ENCODE measurements at places on chromosomes 11 and 22.

DNA sequence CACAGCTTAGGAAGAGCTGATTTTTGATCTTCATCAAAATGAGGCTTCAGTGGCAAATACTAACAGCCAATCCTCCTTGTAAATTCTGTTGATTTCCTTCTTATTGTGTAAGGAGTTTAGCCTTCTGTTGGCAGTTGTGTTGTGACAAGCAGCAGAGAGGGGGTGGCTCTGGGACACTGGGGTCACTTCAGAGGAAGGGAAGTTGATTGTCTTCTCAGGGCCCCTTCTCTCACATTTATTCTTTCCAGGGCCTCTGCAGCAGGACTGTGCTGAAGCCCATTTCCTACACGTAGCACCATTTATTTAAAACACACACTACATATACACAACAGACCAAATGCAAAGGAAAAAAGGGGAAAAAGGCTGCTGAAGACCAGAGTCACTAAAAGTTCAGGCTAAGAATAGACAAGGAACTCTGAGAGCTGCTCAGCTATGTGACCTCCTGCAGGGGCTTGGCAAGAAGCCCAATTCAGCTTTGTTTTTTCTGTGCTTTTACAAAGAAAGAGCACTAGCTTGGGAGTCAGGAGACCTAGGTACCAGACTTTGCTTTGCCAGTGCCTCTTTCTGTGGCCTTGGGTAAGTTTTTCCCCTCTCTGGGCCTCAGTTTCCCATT, 28.3 kb upstream of the UPB1 start:
- no peak for DNase-seq

DNA sequence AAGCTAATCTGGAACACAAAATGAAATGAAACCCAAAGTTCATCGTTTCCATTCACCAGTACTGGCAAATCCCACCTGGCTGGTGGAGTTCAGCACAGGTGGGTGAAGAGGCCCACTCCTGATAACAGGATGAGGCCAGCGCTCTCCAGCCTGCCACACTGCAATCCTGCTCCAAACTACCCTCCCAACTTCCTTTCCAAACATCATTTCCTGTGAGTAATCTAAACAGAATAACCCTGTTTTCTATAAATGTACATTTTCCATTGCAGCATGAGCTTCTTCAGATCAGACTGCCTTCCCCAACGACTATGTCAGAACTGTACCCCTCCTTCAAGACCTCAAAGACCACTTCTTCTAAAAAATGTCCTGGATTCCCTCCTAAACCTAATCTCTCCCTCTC, 15.9 kb upstream of the NFRKB start:
- DNase-seq: no peak

DNA sequence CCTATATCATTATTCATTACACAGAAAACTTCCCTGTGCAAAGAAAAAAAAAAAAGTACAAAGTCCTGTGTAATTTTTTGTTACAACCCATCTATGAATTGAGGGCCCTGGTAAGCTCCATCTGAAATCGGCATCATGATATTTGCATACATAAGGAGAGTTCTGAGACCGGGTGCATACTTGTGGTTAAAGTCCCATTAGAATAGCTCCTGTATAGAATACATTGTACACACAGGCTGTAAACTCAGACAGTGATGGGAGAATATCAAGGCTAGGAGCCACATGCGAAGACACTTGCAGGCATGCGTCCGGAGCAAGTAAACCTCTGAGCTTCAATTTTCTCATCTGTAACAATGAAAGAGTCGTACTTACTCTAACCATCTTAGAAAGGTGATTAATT, 353.2 kb downstream of the ETS1 start:
- no peak for DNase-seq

GRCh38 chr11:33268945-33269540, 11.9 kb downstream of the HIPK3 start:
- DNase-seq: no peak

DNA sequence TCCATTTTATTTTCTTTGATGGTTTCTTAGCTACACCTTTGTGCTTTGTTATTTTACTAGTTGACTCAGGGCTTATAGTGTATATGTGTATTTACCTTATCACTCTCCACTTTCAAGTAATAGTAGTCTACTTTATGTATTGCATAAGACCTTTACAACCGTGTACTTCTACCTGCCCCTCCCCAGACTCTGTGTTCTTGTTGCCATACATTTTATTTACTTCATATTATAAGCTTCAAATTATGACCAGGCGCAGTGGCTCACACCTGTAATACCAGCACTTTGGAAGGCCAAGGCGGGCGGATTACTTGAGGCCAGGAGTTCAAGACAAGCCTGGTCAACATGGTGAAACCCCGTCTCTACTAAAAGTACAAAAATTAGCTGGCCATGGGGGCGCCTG, 28.2 kb upstream of the CTSD start:
- DNase-seq: no peak

- no peak for DNase-seq
Measured at GRCh38 chr11:8040261-8040920, 40.6 kb upstream of the TUB start.

GRCh38 chr11:66012371-66012945, 650 bp downstream of the CST6 start:
- no peak for DNase-seq

DNA sequence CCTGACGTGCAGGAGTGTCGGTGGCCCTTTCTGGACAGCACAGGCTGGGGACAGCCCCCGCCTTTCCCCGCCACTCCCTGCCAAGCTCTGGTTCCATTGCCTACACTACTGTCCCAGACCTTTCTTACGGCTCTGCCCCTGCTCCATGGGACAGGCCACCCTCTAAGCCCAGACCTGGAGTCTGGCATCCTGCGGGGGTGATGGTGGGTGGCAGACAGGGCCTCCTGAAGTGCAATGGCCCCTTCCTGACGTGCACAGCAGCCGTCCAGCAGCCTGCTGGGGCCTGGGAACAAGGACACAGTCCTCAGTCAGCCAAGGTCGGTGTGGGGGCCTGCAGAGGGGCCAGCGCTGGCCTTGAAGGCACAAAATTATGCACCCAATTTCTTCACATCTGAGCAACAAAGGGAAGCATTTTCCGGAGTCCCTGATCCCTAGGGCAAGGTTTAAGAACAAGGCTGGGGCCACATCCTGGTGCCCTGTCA, 79.7 kb upstream of the KCNQ1OT1 start:
- DNase-seq: no peak

- DNase-seq: no peak
Measured at GRCh38 chr11:59556115-59556916, 45.0 kb downstream of the OR4D9 start.

GRCh38 chr22:46737976-46738646, at the start of gene CERK:
Gene CERK, minus strand, starts transcription at chr22:46738252. Its CDS starts 104 bp downstream, at chr22:46738148.
- DNase-seq: no peak

DNA sequence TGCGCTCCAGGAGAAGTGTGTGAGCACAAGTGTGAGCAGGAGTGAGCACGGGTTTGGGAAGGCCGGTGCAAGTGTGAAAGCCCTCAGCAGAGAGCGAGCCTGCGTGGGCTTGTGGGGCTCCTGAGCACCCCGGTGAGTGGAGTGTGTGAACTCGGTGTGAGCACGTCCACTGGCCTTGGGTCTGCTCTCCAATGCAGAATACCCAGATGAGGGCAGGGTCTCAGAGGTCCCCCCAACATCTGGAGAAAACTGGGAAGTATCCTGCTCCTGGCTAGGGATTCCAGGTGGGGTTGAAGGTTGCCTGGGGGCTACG, 1.2 kb downstream of the ESRRA start:
- no peak for DNase-seq

- no peak for DNase-seq
Measured at GRCh38 chr11:101444164-101444563, 139.6 kb downstream of the TRPC6 start.

DNA sequence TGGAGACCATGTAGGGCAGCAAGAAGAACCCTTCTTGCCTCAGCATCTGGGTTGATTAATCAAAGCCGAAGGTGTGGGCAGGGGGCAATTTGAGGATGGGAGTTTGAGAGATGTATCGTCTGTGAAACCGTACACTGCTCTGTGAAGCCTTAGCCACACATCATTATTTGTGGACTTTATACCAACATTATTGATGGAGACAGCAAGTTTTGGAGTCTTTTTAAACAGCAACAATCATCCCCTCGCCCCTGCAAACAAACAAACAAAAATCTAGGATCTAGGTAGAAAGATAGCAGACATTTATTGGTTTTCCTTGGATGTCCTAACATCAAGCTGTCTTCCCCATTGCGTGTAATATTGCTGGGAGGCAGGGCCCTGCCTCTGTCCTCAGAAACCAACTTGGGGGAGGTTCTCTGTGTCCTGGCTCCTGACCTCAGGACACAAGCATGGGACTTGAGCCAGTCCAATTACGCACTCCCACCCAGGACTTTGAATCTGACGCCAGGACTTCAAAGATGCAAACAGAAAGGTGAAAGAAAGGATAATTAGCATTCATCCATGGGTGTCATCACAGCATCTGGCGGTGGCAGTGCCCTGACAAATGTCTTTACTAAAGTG, 61.6 kb upstream of the PLET1 start:
- no peak for DNase-seq

DNA sequence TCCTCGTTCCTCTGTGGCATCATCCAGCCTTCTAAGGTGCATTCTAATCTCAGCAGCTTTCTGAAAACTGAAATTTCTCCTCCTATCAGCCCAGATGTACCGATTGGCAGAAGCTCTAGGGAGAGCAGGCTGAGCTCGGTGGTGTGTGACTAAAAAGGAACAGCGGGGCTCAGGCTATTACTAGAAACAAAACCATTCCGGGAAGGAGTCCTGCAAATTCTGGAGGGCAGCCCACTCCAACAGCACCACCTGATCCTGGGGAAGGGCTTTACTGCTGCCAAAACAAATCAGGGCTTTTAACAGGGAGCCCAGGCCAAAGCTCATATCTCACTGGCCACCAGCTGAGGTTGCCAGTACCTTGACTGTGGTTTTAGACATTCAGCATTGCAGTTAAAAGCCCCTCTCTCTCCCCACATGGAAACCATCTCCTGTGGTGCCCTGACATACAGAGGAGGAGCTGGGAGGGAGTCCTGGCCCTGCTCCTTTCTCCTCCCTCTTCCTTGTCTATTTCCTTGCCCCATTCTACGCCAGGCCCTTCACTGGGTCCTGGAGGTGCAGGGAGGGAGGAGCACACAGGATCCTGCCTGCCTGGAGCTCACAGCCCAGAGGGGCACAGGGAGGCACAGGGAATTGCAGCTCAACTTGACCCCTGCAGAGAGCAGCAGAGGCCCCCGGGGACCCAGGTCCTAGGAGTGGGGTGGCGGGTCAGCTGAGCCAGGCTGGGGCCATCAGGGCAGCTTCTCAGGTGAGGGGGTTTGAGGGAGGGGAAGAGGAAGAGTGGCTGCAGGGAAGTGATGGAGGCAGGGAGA, 889 bp downstream of the PLAAT4 start:
- DNase-seq: no peak

DNA sequence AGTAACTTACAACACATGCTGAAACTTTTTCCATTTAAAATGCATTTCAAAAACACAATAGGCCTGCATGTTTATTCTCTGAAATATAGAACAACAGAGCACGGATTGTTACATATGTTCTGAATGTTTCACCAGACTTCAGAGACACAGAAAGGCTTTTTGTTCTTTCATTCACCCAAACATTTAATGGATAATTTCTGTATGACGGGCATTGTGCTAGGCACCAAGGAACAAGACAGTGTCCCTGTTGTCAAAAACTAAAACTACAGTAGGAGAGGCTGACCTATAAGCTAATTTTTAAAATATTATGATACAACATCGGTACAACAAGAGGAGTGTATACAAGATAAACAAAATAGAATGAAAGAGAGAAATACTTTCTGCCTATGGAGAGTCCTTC, 81.9 kb upstream of the TEAD1 start:
- DNase-seq: no peak
